ENCODE measurements at places on chromosomes 3 and 15. TPM values are rescaled to one million over a fixed set of nuclear protein-coding genes. Genes with fewer than 3 reads are reported as not detected.
A peak's percentile ranks its signal among the peaks of the same experiment; 100 is the strongest.

DNA sequence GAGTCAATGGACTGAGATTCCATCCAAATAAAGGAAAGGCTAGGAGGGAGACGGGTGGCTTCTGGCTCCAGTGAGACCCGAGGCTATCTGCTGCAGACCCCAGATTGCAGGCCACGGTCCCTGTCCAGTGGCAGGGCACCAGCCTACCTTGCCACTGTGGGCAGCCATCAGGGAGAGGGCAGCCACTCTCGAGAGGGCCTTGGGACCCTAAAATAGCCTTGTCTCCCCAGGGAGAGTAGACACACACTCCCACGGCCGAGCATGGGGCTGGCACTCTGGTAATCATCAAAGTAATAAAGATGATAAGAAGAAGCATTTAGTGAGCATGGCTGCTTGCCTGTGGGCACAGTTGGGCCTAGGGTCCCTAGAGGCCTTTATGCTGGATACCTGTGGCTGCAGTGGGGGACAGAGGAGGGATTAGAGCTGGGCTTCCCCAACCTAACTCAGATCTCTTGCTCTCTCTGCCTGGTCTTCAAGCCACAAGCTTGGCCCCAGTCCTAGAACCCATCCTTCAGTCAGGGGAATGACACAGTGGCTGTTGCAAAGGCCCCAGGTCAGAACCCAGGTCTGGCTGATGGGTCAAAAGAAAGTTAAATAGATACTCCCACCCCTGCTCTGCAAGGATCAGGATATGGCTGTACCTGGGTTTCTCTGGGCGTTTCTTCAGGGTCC is 9.2 kb upstream of the VIPR1 start:
- DNase-seq, result peak; percentile 48

DNA sequence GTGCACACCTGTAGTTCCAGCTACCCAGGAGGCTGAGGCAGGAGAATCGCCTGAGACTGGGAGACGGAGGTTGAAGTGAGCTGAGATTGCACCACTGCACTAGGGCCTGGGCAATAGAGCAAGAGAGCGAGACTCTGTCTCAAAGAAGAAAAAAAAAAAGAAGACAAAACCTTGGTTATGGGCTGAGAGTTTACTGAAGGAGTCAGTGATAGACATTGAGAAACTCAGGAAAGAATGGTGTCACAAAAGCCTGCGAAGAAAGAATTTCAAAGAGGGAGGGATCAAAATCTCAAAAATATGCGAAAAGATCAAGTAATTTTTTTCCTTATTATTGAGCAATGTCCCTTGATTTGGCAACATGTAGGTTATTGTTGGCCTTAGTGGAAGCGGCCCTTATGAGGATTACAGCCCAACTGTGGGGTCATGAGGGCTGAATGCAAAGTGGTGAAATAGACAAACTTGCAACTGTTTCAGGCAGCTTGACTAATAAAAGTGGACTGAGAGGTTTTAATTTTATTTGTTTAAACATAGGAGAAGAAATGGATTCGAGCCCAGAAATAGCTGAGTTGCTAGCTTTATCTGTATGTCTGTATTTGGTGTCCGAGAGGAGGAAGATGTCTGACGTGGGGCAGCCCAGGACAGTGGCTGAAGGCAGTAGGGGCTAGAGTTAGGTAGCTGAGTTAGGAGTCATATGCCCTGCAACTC is 18.8 kb upstream of the CELF6 start:
- peak; percentile 77 for DNase-seq

DNA sequence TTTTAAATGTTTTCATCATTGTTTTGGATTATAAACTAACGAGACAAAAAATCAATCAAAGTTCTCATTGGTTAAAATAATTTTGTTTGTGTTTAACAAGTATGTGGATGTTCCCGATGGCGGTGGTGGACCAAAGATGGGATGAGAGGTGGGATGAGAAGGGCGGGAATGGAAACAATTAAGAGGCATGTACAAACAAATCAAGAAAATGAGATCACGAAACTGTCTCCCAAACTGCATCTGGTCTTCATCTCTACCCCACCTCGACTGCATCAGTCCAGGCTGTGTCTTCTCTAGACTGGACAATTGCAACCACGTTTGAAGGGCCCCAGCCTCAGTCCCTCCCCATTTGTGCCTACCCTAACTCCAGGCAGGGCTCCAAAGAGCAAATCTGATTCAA is 56.1 kb downstream of the SLC12A8 start:
- no peak for DNase-seq

GRCh38 chr3:141690431-141691072 is 47.5 kb upstream of the RNF7 start:
- no peak for DNase-seq

The GUCA1C gene
- total RNA-seq, result not detected

The KNG1 gene
- not detected for total RNA-seq

The SPINT1 gene
- total RNA-seq, result 1.4 TPM
